Vagina (tissue), 2 donors: ENCODE measurements at places on chromosomes 4 and X. TPM values are rescaled to one million over a fixed set of nuclear protein-coding genes. Genes with fewer than 3 reads are reported as not detected.

- no peak for DNase-seq
Observed at GRCh38 chr4:52870225-52870624, 8.1 kb downstream of the RASL11B start.

DNA sequence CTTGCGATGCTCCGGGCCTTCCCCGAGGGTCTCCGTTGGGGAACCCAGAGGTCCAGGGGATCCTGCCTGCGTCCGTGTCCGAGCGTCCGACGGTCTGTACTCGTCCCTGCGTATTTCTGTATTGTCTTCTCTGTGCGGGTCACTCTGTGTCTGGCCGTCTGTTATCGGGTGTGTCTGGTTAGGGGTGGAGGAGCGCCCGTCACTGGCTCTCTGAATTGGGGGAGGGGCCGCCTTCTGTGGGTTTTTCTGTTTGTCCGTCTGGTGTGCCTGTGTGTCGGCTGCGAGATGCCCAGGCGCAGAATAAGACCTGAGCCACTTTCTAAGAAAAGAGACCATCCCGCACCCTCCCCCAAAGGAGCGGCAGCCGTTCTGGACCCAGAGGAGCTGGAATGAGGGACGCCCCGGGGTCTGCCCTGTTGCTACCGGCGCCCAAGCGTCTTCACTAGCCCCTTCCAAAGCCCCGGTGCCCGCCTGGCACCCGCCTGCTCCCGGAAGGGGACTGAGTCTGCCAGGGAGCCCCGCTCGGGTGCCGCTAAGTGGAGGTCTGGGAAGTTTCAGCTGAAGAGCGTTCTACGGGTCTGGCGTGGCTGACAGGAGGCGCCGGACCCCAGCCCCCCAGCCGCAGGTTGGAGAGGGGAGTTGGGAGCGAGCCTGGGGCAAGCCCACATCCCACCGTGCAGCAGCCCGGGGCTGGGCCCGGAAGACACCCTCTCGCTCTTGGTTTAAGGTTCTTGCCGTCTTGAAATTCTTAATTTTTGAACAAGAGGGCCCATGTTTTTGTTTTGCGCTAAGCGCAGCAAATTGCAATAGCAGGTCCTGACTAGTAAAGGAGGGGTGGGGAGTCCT is 1.0 kb upstream of the OTOP1 start:
- DNase-seq = no peak

GRCh38 chr4:101032541-101032940 is 314.8 kb downstream of the PPP3CA start:
- DNase-seq = no peak

DNA sequence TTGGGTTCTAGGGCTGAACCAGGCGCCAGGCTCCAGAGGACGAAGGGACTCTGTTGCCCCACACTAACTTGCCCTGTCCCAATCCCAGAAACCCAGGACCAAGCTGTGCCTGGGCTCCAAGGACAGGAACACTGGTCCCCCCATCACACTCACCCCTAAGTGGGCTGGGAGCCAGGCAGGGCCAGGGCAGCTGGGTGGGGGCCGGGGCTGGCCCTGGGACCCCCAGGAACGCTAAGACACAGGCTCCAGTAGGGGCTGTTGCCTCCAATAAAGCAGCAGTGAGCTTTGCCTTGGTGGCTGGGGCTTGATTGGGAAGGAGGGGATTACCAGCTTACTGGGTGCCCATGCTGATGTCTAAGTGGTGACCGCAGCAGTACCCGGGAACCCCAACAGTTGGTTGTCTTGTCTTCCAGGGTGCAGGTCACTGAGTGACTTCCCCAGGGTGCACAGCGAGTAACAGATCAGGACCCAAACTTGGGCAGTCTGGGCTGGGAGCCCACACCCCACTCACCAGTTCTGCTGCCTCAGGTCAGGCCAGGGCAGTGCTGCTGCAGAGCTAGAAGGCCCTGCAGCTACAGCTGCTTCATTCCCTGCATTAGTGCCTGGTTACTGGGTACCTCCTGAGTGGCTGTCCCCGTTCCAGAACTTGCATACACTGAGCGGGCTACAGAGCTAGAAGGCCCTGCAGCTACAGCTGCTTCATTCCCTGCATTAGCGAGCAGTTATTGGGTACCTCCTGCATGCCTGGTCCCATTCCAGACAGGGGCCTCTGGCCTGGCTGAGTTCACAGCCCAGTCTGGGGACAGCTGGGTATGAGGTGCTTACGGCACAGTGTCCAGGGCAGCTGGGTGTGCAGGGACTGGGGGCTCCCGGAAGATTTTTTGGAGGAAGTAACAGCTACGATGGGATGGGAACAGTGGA is 9.4 kb upstream of the ADD1 start:
- peak; percentile 82 for DNase-seq

DNA sequence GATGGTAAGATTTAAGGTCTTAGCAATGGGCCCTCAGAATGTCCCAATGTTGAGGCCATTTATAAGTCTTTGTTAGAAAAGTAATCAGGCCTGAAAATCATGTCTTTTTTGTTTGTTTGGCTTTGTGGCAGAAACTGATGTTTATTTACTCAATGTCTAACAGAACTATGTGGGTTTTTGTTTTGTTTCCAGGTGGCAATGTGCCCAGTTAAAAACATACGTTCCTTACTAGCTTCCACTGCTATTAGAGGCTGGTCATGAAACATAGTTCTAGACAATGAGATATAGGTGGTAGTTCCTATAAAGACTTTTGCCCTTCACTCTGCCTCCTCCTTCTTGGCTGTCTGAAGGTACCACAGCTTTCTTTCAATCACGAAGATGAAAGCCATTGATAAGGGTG is 108.8 kb downstream of the C4orf51 start:
- no peak for DNase-seq

DNA sequence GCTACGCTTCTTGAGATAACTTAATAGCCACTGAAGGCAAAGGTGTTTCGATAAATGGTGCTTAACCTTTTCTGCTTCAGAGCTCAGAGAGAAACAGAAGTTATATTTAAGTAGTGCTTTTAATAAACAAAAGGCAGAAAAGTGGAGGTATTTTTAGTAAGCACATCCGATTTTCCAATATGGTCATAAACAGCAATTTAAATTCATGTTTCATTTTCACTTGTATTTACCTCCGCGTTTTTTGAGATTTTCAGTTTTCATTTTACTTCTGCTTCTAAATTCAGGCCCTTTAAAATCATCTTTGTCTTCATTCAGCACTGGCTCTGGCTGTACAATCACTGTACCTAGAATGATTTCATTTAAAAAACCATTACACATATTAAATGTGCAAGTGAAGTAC is 92.4 kb downstream of the ATRX start:
- DNase-seq = no peak

GRCh38 chr4:59644765-59645164 is 1555.4 kb upstream of the ADGRL3 start:
- no peak for DNase-seq

DNA sequence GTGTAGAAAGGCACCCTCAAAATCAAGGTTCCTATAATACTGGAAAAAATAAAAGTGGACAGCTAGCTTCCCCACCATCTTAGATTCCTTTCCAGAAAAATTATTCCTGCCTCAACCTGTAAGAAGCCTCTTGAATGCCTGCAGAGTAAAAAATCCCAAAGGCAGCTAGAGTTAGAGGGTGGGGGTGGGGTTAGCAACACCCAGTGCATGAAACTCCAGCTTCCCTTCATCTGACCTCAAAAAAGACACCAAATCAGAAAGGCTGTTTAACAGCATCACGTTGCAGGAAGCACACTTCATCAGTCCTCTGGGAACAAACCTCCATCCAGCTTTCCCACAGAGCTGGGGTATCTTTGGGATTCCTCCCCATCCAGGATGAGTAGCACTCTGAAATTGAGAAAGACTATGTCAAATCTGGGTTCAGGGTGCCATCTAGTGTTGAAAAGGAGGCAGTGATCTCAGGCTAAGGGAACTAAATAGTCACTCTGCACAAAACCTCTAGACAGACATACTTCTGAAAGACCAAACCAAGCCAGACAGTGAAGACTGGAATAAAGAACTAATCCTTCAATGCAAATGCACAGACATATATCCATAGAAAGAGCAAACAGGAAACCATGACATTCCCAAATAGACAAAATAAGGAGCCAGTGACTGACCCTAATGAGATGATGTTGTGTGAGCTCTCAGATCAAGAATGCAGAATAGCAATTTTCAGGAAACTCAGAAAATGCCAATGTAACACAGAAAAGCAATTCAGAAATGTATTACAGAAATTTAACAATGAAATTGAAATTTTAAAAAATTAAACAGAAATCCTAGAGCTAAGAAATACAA is 97.9 kb downstream of the ARHGEF9 start:
- DNase-seq = no peak

DNA sequence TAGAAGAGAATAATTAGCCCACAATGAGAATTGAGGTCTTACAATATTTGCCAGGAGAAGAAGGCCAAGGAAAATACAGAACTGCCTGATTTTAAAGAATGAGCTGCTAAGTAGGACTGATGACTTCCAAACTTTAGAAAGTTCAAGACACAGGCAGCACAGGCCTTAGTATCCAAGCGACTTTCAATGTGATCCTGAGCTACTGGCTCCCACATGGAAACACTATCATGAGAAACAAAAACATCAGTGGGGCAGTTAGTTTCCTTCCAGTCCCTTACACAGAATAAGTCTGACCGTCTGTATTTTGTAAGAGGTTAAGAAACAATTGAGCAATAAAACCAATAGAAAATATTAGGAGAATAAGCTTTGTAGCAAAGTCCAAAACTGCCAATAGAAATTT is 251.4 kb downstream of the COL25A1 start:
- DNase-seq = no peak

DNA sequence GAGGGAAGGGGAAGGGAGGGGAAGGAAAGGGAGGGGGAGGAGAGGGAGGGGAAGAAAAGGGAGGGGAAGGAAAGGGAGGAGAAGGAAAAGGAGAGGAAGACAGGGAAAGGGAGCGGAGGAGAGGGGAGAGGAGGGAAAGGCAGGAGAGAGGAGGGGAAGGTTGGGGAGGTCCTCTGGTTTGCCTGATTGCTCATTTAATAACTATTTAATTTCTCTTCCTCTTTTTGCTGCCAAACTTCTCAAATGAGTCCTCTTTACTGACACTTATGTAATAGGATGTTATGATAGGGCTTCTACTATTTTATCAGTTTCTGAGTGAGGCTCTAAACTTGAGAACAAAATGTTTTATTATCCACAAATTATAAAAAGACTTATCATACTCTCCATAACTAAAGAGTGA is 35.4 kb upstream of the PPA2 start:
- DNase-seq = no peak

- no peak for DNase-seq
Observed at GRCh38 chrX:134377537-134377936, 82.4 kb upstream of the HPRT1 start.

GRCh38 chr4:165873298-165874071 is 448 bp downstream of the TLL1 start:
- DNase-seq = no peak

GRCh38 chr4:173420324-173420752 is 21.4 kb upstream of the SCRG1 start:
- DNase-seq = no peak

GRCh38 chr4:53015681-53016080 is 153.6 kb downstream of the RASL11B start:
- DNase-seq = no peak

- no peak for DNase-seq
Observed at GRCh38 chr4:140884431-140885058, 128.4 kb upstream of the TBC1D9 start.

GRCh38 chrX:134183665-134184064 is 53.3 kb upstream of the CCDC160 start:
- DNase-seq = no peak

DNA sequence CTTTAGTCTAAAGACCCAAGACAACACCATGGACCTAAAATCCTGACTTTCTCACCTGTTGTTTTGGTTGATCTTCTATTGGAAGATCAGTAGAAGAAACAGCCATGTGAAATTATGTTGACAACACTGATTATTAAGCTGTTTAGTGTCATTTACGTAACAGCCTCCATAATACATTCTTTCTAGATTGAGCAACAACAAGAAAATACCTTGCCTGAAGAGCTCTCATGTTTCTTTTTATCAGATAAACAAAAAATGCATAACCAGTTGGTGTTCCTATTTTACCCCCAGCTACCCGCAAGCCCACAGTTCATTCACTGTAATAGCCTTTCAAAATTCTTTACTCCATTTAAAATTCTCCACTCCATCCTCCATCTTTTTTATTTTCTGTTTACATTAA is 20.5 kb downstream of the GPC4 start:
- DNase-seq = no peak

- no peak for DNase-seq
Observed at GRCh38 chr4:154014407-154015321, 225.8 kb upstream of the SFRP2 start.

DNA sequence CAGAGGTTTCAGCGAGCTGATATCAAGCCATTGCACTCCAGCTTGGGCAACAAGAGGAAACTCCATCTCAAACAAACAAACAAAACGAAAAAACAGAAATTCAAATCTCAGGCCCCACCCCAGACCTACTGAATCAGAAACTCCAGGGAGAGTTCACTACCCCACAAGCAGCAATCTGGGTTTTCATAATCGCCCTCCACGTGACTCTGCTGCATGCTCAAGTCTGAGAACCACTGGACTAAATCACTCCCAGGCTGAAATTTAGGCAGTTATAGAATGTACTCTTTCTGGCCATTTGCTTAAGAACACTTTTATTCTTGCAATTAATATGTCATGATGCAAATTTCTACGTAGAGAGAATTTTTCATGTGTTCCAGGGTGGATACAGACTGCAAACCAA is 287.3 kb downstream of the USP46 start:
- DNase-seq = no peak

DNA sequence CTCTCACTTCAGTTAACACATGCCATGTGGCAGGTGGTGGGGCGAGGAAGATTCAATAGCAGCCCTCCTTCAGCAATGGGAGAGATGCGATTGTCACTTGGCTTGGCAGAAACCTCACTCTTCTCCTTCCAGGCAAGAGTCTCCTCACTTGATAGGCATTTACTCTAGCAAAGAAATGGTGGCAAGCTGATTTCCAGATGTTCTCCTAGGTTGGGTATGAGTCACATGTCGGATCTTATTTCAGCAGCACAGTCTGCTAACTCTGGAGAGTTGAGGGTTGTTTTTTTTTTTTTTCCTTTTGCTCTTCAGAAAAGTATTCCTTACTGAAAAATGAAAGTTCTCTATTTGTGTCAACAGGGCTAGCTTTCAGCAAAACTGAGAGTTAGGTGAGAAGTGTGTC is 119.5 kb upstream of the CHRDL1 start:
- no peak for DNase-seq

STBD1 gene
- 7.6 TPM for total RNA-seq

MED28 gene
- 14.0 TPM for total RNA-seq

SYN1 gene
- 2.7 TPM for total RNA-seq

XPNPEP2 gene
- total RNA-seq = 22.3 TPM
